ENCODE measurements at places on chromosomes 5 and 9.

- no peak for DNase-seq
Measured at GRCh38 chr9:121363622-121363961, 6.5 kb downstream of the STOM start.

- DNase-seq: no peak
Measured at GRCh38 chr5:16712178-16712577, 95.4 kb upstream of the RETREG1 start.

- DNase-seq: no peak
Measured at GRCh38 chr9:28518439-28518838, 945.2 kb upstream of the C9orf72 start.

- DNase-seq: no peak
Measured at GRCh38 chr5:140926443-140927227, 536 bp downstream of the PCDHAC1 start.

GRCh38 chr5:62722360-62722759 lies 143.7 kb downstream of the LRRC70 start:
- no peak for DNase-seq

DNA sequence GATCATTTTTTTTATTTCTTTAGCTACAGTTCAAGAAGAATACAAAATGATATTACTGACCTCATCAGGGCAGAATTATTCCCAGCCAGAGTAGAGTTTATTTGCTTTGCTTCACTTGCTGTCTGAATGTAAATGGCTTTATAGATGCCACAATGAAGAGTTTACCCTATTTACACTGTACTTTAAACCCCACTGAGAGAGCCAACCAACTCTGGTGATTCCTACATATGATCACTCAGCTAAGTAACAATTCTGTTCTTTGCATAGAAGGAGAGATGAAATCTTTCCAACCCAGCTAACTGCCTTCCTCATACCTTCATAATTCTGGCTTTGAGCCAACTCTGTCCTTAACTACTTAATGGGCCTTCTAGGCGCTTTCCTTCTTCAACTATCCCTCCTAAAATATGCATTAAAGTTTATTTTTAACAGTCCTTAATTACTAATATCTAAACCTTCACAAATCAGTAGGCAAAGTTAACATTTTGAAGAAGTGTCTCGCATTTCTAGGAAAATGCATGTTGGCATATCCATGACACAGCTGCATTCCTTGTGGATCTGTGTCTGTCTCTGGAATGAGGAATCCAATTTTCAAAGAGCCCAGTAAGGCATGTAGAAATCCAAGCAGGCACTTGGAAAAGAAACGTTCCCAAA lies 284.8 kb upstream of the GRAMD2B start:
- no peak for DNase-seq

DNA sequence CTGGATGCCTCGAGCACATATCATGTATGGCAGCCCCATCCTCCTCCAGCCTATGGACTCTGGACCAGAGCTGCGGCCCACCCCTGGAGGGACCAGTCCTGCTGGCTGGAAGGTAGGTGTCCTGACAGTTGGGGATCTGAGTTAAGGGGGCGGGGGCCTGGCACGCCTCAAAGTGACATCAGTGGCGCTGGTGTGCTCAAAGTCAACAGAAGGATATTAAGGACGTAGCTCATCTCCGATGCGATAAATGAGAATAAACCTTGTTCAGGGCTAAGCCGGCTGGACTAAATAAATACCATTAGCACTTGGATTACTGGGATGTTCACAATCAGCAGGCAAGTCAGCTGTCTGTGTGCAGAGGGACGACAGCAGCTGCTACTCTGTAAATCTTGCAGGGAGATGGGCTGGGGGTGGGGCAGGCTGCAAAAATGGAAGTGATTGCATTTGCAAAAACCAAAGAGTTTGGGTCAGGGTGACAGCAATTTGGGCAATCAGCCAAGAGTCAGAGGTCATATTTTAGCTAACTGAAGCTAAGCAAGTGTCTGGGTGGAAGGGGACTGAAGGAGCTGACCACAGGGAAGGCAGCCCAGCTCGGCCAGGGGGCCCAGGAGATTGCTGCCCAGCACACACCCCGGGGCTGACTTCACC lies 80.0 kb upstream of the LRRTM2 start:
- no peak for DNase-seq

All from stimulated activated CD8-positive, alpha-beta memory T cell treated with anti-CD3 and anti-CD28 coated beads, Interleukin-4, amount 100 ng/mL, for 4 hours (primary cell).